Midbrain (tissue), 1 donor: ENCODE measurements at places on chromosomes 4 and X.

- DNase-seq = no peak
These were observed 271.9 kb upstream of the GATB start for GRCh38 chr4:152032722-152033131.

- no peak for DNase-seq
These were observed 30.8 kb upstream of the CD40LG start for GRCh38 chrX:136616987-136617685.

GRCh38 chr4:172245516-172245915, 432.3 kb downstream of the GALNTL6 start:
- no peak for DNase-seq

DNA sequence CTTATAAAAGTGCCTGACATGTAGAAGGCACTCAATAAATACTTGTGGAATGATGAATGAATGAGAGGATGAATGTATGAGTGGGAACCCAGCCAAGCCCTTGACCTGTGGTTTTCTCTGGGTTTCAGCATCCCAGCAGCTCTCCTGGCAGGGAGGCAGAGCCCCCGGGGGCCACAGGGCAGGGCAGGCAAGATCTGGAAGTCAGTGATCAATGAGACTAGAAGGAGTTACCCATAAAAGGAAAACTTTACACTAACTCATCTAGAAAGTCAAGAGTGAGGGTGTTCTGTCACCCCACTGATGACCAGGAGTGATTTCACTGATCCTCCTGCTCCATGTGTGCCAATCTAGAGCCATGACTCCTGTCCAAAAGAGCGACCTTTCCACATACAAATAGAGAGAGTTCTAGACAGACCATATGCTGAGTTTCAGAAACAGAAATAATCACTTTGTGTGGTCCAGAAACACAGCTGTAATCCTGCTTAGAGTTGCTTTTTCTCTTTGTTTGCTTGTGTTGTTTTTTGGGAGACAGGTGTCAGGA, 37.4 kb downstream of the MGARP start:
- DNase-seq = no peak

DNA sequence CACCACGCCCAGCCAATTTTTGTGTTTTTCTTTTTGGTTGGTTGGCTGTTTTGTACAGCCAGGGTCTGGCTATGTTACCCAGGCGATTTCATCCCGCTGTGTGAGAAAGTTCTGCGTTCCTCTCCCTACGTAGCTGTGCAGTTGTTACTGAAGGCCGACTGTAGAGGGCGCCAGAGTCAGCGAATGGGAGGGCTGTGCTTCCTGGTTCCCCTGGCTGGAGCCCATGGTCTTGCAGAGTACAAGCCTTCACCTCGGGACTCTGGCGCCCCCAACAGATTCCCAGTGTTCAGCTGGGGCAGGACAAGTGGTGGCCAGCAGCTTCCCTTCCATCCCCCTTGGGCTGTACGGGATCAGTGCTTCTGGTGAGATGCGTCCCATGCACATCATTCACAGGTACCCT, 5.6 kb upstream of the CT45A1 start:
- DNase-seq = no peak

- DNase-seq = no peak
These were observed 17.8 kb upstream of the CHIC2 start for GRCh38 chr4:54082168-54082567.

- DNase-seq = no peak
These were observed 93.5 kb downstream of the CBLL2 start for GRCh38 chrX:22366166-22366702.

GRCh38 chr4:108484187-108484586, 136.2 kb upstream of the RPL34 start:
- DNase-seq = no peak

- DNase-seq = no peak
These were observed 448.6 kb downstream of the ZIC3 start for GRCh38 chrX:138014577-138014976.

DNA sequence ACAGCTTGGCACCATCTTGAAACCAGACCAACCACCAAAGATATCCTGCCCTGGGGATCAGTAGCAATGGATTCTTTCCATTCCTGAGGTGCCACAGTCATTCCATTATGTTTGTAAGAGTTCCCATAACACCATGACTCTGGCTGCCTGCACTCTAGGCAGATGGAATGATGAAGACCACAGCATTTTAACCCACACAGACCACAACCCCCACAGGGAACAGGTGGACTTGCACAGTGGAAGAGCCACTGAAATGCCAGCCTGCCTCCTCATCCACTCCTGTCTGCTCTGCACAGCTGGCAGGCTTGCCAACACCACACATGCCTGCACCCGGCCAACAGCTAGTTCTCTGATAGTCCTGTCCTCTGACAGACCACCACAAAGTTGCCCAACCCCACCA, 2362.2 kb upstream of the AGA start:
- DNase-seq = no peak

DNA sequence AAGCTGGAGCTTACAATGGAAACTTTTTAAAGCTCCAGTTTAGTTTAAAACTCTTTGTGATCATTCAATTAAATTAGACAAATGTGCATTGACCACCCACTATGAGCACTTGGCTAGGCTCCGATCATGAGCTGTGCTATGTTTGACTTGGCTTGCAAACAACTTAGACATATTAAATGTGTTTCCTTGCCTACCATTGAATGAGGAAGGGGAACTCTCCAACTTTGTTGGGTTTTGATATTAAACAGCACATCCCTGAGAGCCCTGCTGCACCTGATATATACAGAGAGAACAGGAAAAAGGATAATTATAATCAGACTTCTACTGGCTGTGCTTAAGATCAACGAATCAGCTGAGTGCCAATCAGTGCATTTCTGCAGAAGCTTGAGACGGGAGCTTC, 71.4 kb upstream of the ADGRL3 start:
- no peak for DNase-seq

DNA sequence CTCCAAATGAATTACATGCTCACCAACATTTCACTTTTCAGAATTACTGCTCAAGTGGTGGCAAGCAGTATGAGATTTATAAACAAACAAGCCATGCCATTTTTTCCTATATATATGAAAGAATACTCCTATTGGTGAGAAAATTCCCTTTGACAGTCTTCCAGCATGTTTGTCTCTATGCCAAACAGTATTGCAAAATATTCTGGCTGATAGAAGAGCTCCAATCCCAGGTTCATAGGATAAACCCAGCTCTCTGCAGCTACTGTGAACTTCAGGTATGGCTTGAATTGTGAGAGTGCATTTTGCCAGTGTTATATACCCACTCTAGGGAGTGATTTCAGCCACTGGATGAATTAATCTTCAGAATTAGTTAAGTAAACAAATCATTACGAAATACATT, 108.8 kb downstream of the MAGEC2 start:
- no peak for DNase-seq

DNA sequence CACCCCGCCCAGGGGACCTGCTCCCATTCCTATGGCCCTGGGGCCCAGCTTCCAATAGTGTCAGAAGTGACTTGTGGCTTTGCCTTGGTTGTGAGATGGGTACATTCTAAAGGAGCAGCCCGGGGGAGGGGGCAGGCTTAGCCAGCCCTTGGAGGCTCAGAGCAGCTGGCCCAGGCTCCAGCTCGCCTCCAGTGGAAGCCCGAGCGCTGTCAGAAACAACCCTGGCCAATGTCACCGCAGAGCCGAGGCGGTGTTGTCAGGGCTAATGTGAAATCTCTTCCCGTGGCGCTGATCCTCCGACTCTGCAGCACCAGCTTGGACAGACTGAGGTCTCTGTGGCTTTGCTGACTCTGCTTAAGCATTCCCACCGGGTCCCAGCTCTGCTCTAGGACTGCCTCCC, 29.2 kb upstream of the ZNF81 start:
- DNase-seq = no peak

DNA sequence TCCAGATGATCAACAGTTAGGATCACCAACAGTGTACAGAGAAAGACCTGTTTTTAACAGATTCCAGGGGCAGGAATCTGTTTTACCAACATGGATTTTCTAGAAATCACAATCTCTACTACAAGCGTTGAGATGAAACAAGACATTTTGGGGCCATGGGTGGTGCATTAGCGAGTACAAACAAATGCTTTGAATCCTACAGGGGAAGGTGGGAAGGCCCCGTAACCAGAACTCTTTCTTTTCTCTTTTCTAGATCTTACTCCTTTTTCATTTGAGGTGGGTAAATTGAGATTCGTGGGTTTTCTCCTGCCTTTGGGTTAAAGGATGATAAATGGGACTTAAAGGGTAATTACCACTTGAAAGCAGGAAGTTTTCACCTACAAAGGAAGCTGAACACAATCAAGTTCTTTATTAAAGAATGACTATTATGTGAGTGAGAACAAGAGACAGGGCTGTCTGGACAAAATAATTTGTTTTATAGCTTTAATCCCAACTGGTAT, 189.9 kb upstream of the ANXA3 start:
- DNase-seq = no peak
